Foreskin fibroblast (primary cell): ENCODE measurements at places on chromosomes 3 and 15.

GRCh38 chr3:32571192-32571485 lies 481 bp upstream of the DYNC1LI1 start:
- no peak for DNase-seq

GRCh38 chr3:1591327-1592028 lies 498.7 kb downstream of the CNTN6 start:
- no peak for DNase-seq

DNA sequence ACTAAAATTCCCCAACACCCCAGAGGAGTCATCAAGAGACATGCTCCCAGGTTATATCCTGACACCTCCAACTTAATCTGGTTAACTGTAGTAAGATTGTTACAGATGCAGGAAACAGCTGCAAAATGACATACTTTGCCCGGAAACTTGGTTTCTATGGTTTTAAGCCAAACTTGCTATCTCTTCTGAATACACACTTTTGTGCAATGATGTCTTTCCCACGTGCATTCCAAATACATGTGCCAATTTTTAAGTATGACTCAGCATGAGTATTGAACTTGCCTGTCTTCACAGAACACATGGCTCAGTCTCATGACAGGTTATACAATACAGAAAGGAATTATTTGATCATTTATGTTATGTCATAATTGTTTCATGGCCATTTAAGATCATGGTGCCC lies 207.0 kb upstream of the DCBLD2 start:
- peak; percentile 94 for DNase-seq

DNA sequence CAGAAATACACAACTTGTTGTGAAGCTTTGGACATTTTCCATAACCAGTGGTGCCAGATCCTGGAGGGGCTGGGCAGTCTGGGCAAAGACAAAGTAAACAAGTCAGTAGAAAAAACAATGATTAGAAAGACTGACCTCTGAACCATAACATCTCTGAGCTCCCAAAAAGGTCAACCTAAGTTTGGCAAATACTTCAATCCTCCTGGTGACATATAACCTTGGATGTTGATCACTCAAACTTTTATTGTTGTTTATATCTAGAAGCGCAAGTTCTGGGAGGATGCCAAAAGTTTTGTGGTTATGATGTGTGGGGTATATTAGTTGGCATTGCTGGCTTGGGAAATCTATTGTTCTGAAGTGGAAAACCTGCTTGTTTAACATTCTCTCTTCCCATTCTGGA lies 257.7 kb downstream of the DIPK2A start:
- no peak for DNase-seq

DNA sequence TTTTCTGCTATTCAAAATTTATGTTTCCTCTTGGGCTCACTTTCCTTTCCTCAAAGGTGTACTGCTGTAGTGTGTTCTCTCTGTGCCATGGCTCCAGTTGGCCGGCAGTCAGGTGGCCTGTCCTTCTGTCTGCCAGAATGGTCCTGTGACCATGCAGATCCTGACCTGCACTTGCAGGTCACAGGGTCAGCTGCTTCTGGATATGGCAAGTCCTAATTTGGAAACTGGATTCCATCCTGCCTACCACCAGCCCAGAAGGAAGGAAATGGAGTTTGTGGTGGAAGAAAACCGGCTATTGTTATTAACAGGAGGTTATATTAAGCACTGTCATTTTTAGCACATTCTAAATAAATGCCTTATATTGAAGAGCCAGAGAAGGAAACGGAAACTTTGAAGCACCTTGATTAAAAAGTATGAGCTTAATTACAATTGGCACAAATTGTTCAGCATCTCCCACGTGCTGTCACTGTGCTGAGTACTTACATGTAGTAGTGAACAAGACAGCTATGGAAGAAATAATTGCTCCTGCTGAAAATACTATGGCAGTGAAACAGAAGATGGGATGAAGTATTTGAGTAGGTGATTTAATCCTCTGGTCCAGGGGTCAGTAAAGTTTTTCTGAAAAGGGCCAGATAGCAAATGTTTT lies 362.8 kb downstream of the PTPRG start:
- no peak for DNase-seq

GRCh38 chr3:152842413-152842812 lies 7.5 kb downstream of the P2RY1 start:
- no peak for DNase-seq

GRCh38 chr3:24242012-24242698 lies 252.5 kb downstream of the THRB start:
- DNase-seq, result peak; percentile 88

- peak; percentile 3 for DNase-seq
These were observed 61.3 kb downstream of the NSMCE3 start for GRCh38 chr15:29208352-29208751.

GRCh38 chr15:85598718-85599398 lies 195.9 kb downstream of the KLHL25 start:
- no peak for DNase-seq

GRCh38 chr3:192929755-192930547 lies 12.3 kb upstream of the MB21D2 start:
- no peak for DNase-seq

- DNase-seq, result peak; percentile 90
These were observed at the start of gene MB21D2 for GRCh38 chr3:192917404-192918274. Gene MB21D2 (minus strand): TSS chr3:192917856. CDS start chr3:192917840, 16 bp downstream.

GRCh38 chr3:186241910-186242821 lies 119.9 kb downstream of the DGKG start:
- DNase-seq, result peak; percentile 43

DNA sequence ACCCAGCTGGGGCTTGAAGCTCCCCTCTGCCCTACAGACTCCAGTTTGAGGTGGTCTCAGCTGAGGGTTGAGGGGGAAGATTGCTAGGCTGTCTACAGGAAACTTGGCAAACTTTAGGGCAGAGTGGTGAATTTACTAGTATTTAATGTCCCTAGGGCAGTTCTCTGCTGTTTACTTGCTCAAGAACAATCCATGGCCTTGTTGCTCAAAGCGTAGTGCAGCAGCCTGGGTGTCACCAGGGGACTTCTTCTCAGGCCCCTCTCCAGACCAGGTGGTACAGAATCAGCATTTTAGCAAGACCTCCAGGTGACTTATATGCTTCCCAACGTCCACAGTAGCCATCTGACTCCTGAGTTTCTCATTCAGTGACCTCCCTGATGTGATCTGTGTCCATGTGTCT lies 188.9 kb downstream of the NR1D2 start:
- no peak for DNase-seq

- DNase-seq, result peak; percentile 22
These were observed 63.5 kb downstream of the MLH1 start for GRCh38 chr3:37056826-37057225.

DNA sequence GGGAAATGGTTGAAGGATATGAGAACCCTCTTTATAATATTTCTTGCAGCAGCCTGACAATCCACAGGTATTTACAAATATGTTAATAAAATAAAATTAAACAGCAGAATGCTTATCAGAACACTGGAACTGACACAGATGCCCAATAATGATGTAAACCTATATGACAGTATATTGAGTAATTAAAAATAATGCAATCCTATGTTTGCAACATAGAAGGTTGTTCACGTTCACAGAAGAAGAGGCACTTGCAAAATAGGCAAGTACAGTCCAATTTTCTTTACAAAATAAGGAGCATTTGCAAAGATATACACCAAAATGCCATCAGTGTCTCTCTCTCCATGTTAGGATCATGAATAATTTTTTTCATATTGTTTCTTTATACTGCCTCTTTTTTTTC lies 397.0 kb upstream of the WNT5A start:
- no peak for DNase-seq

GRCh38 chr3:123700791-123701722 lies 116.2 kb upstream of the HACD2 start:
- DNase-seq, result no peak

GRCh38 chr15:52184721-52185120 lies 6.5 kb downstream of the GNB5 start:
- DNase-seq, result no peak

DNA sequence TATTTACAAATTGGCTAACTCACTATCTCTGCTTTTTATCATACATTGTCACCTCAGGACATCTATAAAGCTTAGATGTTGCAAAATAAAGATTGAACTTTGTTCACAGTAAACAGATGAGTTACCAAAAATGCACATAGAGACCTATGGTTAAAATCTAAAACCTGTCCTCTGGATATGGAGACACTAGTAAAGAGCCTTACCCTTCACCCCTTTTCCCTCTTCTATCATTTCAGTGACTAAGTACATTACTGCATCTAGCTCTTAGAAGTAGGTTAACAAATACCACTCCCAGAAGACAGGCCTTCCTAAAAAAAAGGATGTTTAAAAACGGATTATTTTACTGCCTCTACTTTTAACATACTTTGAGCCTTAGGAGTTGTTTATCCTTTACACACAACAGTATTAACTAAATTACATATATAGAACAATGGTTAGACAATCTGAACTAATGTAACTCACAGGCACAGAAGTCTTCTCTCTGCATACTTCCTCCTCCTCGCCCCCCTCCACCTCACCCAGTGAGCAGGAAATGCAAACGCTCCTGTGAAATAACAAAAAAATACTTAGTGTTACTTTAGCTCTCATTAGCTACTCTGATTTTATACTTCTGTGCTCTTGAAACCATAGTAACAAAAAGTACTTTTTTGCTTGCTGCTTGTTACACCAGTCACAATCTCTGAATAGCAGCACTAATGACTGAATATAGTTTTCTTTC lies 23.3 kb downstream of the IREB2 start:
- DNase-seq, result no peak

GRCh38 chr15:46278486-46279090 lies 643.8 kb downstream of the SQOR start:
- no peak for DNase-seq

DNA sequence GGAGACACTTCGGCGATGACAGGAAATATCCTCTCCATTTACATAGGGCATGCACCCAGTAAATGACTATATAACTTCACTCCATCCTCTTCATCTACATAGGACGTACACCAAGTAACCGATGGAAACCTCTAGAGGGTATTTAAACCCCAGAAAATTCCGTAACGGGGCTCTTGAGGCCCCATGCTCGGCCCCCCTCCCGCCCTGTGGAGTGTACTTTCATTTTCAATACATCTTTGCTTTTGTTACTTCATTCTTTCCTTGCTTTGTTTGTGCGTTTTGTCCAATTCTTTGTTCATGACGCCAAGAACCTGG lies 7.5 kb upstream of the FAM107A start:
- DNase-seq, result no peak
